ENCODE measurements at places on chromosomes 2 and 18.

- no peak for DNase-seq
Measured at GRCh38 chr2:216754336-216754735, 59.0 kb upstream of the IGFBP5 start.

GRCh38 chr2:122705746-122706145 lies 950.3 kb downstream of the TSN start:
- no peak for DNase-seq

DNA sequence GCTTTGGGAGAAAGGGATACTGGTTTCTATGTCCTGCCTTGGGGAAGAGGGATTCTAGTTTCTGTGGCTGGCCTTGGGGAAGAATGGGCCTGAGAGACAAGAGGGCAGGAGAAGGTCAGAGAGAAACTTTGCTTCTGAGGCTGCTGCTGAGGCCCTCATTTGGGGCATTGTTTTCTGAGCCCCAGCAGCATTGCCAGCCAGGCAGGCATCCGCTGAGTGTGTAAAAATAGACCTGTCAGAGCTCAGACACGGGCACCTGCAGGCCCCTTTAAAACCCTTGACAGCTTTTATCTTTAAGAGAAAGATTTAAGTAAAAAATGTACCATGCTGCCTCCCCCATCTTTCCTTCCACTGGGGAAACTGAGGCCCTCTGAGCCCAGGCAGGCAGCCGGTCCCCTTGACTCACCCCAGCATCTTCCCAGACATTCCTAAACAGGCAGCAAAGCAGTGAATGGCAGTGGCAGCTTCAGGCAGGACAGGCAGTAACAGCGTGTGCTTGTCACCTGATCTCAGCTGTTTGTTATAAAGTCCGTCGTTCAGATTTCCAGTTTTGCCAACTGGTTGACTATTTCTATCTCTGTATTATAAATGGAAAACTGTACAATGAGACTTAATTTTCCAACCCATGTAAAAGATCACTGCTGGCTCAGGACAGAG lies 27.6 kb downstream of the MLPH start:
- DNase-seq, result no peak

DNA sequence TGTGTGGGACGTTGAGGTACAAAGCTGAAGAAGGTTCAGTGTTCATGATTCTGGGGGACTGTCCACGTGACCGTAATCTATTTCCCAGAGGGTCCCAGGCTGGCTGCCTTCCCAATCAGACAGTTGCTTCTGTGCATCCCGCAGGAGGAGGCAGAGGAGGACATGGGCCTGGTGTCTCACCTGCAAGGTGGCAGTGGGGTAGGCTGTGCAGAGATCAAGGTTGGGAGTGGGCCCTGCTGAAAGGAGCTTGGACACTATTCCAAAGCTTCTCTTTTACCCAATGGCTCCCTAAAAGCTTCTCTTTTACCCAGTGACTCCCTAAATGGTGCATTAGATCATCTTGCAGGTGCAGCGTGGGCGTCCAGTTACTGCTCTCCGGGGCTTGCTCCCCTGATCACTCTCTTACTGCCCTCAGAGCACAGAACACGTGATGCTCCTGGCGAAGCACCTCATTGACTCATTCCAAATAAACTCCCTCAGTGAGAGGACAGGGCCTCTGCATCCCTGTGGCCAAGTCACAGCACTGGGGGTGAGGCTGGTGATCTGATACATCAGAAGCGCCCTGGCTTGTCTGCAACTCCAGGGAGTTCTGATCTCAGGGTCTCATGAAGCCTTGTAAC lies 41.5 kb downstream of the RNF144A start:
- no peak for DNase-seq

DNA sequence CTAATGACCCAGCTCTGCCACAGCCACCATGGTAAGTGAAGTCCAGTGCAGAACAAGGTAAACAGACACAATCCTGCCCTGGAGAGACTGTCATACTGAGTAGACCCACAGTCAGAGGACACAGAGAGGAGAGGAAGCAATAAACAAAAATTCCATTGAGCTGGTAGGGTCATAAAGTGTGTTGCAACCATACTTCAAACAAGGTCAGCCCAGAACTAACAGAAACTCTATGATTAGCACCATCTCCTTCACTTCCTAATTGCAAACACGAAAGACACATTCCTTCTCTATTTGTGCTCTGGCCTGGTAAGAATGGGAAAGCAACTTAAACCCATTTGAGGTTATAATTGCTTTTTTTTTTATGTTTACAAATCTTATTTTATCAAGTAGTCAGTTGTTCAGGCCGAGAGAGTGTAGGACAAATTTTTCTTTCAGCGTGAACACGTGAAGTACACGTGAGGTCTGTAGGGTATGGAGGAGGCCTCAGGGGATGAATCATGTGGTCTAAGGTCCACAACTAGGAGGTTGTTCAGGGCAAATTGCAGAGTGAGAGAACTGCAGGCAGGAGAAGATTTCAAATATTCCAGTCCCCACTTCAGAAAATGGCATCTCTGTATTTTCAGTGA lies 71.4 kb upstream of the GLS start:
- DNase-seq, result no peak

DNA sequence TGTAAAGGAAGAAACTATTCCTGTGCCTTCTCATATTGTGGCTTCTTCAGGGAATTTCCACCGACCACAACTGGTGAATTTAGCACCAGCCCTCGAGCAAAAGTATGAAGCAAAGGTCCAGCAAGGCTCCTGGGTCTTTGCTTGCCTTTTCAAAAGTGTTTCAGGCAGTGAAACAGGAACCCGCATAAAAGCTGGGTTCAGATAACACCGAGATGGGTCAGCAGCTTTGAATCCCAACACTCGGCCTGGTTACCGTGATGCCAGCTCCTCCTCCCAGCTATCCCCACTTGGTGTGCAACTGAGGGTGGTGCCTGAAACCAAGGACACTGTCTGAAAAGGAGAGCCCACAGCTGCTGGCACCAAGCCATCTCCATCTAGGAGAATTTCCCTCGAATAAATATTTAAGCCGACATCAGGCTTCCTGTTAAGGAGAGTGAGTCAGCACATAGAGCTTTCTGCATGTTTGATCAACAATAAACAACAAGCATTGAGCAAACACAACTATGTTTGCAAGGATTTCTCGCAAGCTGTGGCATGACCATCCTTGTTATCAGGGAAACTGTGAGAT lies 69.5 kb downstream of the ANTXR1 start:
- no peak for DNase-seq

GRCh38 chr2:62723253-62723652 lies 17.7 kb downstream of the EHBP1 start:
- DNase-seq, result no peak

DNA sequence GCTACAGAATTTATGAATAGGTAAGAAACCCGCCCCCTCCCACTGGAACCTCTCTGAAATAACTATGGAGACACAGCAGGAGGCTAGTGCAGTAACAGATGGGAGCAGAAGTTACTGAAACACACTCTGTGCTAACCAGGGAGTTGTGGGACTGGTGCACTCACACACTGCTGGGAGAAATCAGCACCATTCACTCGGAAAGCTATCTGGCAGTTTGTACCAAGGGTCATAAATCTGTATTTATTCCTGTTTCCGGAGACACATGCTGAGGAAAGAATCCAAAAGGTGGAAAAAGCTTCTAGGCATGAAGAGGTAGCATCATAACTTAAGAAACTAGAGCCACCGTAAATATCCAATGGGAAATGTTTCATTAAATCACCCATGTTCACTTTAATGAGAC lies 39.9 kb downstream of the TGFA start:
- no peak for DNase-seq

GRCh38 chr2:20012282-20013125 lies at the start of gene MATN3:
TSS of gene MATN3 (minus strand) at chr2:20012668. CDS start at chr2:20012631, 37 bp downstream.
- DNase-seq, result no peak

- no peak for DNase-seq
Measured at GRCh38 chr2:48045613-48046012, 139.3 kb upstream of the FBXO11 start.

DNA sequence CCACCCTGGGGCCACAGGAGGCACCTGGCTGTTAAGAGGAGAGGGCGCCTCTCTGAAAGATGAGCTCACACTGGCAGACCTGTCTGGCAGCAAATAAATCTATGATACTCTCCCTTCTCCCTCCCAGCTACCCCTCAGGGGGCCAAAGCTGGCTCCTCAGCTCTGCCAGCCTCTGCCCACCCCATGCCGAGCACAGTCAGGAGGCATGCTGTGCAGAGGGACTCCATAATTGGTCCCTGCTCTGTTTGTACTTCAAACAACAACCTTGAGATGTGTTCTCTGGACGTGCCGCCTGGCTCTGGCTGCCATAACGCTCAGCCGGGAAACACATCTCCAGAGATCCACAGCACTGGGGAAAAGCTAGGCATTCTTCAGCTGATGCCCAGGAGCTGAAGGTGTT lies 126.7 kb downstream of the GALNT14 start:
- DNase-seq, result no peak

DNA sequence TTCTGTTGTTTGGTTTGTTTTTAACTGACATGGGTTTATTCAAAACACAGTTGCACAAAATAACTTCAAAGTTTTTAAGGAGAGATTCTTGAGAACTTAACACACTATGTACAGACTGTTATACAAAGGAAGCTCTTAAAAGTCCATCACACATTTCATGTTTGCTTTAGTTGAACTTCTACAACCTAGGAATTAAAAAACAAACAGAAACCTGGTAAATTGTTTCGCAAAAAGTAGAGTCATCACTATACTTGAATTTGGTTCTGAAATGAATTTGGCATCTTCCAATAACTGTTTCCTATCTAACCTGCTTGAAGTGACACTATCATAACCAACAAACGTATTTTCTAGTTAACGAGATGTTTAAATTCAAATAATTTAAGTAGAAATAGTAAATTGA lies 21.8 kb downstream of the TRIP12 start:
- no peak for DNase-seq

GRCh38 chr2:61125123-61125710 lies 36.8 kb upstream of the C2orf74 start:
- DNase-seq, result no peak

DNA sequence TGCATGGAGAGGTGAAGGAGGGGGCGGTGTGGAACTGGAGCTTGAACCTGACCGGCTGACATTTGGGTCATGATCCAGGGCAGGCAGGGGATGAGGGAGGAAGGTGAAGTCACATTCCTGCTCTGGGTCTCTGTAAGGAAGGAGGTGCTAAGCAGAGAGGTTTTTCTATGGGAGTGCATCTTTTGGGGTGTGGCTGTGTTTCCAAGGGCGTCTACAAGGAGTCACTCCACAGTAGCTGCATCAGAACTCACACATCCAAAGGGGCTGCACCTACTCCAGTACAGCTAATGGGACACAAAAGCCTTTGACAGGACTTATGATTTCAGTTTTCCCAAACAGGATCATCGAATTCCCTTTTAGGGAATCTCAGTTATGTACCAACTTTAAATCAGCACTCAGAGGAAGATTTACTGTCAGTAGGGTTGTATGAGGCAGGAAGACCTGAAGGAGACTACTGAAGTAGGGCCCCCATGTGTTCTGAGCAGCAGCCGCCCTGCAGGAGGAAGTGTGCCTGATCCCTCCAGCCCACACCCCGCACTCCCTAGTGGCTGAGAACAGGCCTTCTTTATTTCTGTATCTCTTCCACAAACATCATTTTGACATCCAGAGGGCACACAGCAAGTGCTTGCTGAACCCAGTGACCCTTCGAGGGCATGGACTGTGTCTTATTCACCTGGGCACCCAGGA lies 137.2 kb downstream of the CELF4 start:
- no peak for DNase-seq

DNA sequence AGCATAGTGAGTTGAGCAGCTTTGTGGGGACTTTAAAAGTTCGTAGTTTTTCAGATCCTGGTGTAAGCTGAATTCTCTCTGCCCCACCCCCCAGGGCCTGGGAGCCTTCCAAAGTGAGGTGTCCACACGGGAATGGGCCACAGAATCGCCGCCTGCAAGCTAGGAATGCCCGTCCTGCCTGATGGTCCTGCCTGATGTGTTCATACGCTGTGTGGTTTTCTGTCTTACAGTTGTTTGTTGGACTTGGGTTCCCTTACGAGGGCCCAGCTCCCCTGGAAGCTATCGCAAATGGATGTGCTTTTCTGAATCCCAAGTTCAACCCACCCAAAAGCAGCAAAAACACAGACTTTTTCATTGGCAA lies 158.7 kb downstream of the MGAT5 start:
- no peak for DNase-seq

DNA sequence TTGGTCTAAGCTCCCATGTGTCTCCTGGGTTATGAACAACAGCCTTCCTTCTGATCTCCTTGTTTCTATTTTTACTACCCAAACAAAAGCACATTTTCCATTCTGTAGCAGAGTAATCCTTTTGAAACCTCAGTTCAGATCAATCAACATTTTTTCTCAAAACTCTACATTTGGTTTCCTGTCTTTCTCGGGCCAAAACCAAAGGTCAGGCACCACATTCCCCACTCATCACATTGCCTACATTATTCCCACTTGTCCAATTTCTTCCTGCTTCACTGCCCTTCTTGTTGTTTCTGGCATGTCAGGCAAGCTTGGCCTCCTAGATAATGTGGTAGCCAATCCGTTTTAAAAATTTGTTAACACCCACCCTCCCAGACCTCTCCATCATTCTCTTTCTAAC lies 196.8 kb downstream of the PPP1R1C start:
- no peak for DNase-seq

DNA sequence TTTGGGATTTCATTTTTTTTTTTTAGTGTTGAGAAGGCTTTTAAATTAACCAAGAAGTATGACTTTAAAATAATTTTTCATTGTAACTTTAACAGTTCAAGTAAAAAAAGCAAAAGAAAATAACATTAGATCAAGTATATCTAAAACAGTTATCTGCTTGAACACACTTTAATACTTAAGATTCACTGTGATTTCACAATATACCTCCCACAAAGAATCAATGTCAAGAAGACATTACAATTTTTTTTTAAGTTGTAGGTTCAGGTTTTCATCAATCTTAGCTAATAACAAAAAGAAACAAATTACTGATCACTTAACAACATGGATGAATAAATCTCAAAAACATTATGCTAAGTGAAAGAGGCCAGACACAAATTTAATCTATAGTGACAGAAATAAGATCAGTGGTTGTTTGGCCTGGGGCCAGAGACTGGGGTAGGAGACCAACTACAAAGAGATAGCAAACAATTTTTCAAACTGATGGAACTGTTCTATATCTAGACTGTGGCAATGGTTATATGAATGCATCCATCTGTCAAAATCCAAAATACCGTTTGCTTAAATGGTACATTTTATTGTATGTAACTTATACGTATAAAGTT lies 74.8 kb upstream of the FRZB start:
- no peak for DNase-seq

- no peak for DNase-seq
Measured at GRCh38 chr2:133252780-133253355, 315.4 kb downstream of the NCKAP5 start.

GRCh38 chr2:86283411-86284030 lies 53.9 kb downstream of the REEP1 start:
- no peak for DNase-seq

- DNase-seq, result no peak
Measured at GRCh38 chr2:48601349-48601748, 16.3 kb upstream of the GTF2A1L start.

GRCh38 chr18:6058941-6059340 lies 163.6 kb upstream of the TMEM200C start:
- no peak for DNase-seq

GRCh38 chr2:72921853-72922252 lies 4.5 kb downstream of the EMX1 start:
- no peak for DNase-seq

GRCh38 chr2:205800773-205801172 lies 118.5 kb downstream of the NRP2 start:
- DNase-seq, result no peak

- DNase-seq, result no peak
Measured at GRCh38 chr2:197885587-197885986, 81.2 kb downstream of the PLCL1 start.

- DNase-seq, result no peak
Measured at GRCh38 chr2:226121046-226121738, 678.4 kb downstream of the IRS1 start.

Data from stimulated activated CD4-positive, alpha-beta T cell treated with anti-CD3 and anti-CD28 coated beads, Interleukin-4, amount 100 ng/mL, for 48 hours (primary cell).